ENCODE measurements at places on chromosomes 4 and X. TPM values are rescaled to one million over a fixed set of nuclear protein-coding genes. Genes with fewer than 3 reads are reported as not detected.

Gene RHOXF2B
- not detected for total RNA-seq

Gene PRSS12
- 8.5 TPM for total RNA-seq

Gene SFRP2
- not detected for total RNA-seq

Gene GPR119
- not detected for total RNA-seq

GRCh38 chrX:136710325-136710951, 62.5 kb downstream of the CD40LG start:
- peaks cover 5% of the 10 kb centered on the region for H3K36me3 ChIP-seq
- peak; percentile 69 for DNase-seq
- no peak overlapping the region for H3K4me3 ChIP-seq
- H3K4me1 ChIP-seq = peaks cover 7% of the 10 kb centered on the region
- peak overlapping the region; percentile 76 for H3K27ac ChIP-seq
- no peaks in the 10 kb centered on the region for H3K27me3 ChIP-seq

GRCh38 chr4:101348995-101349800, 1.9 kb upstream of the PPP3CA start:
- DNase-seq = peak; percentile 77
- H3K27me3 ChIP-seq = no peaks in the 10 kb centered on the region
- H3K27ac ChIP-seq = peak overlapping the region; percentile 80
- peaks cover 27% of the 10 kb centered on the region for H3K4me1 ChIP-seq
- no peaks in the 10 kb centered on the region for H3K36me3 ChIP-seq

DNA sequence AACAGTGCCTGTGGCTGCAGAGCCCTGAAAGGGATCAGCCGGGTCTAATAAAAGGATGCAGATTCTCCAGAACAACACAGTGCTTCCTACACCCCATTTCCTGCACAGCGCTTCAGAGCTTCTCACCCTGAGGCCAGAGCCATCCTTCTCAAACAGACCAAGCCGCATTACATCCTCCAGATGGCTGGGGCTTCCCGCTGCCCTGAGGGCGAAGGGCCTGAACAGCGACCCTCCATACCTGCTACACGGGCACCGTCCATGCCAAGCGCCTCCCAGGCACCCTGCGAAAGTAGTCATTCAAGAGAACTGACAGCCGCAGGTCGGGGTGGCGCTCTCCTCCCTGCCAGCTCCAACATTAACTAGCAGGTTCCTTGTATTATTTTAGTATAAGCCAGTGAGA, 36.5 kb downstream of the ACOX3 start:
- DNase-seq = no peak
- no peak overlapping the region for H3K4me3 ChIP-seq
- peaks cover 28% of the 10 kb centered on the region for H3K36me3 ChIP-seq
- H3K4me1 ChIP-seq = no peaks in the 10 kb centered on the region

GRCh38 chrX:39248330-39248729, 447.1 kb downstream of the MID1IP1 start:
- H3K4me3 ChIP-seq = no peak overlapping the region
- H3K27me3 ChIP-seq = peaks cover 52% of the 10 kb centered on the region
- H3K36me3 ChIP-seq = no peaks in the 10 kb centered on the region
- H3K4me1 ChIP-seq = no peaks in the 10 kb centered on the region
- no peak overlapping the region for H3K27ac ChIP-seq
- no peak for DNase-seq

DNA sequence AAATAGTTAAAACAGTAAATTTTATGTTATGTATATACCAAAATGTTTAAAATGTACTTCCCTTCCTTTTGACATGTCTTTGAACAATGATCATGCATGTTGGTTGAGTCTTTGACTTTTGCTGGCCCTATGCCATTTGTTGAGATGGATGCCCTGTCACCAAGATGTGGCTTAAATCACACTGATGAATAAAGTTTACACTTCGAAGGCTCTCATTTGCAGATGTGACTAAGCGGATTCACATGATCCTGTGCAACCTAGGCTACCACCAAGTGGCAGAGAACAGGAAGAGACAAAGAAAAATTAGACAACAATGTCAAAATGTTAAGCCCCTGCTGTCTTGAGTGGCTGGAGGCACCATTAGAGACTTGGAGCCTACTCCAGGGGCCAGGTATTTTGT, 139.9 kb downstream of the RAB28 start:
- no peak overlapping the region for H3K4me3 ChIP-seq
- peaks cover 3% of the 10 kb centered on the region for H3K4me1 ChIP-seq
- no peaks in the 10 kb centered on the region for H3K27me3 ChIP-seq
- no peak overlapping the region for H3K27ac ChIP-seq
- no peaks in the 10 kb centered on the region for H3K36me3 ChIP-seq

- no peak overlapping the region for H3K27ac ChIP-seq
- no peak overlapping the region for H3K4me3 ChIP-seq
- peak; percentile 73 for DNase-seq
- no peaks in the 10 kb centered on the region for H3K27me3 ChIP-seq
- H3K4me1 ChIP-seq = peaks cover 10% of the 10 kb centered on the region
Measured at GRCh38 chrX:100973411-100973810, 3.9 kb downstream of the ARL13A start.

- no peaks in the 10 kb centered on the region for H3K4me1 ChIP-seq
- peak; percentile 90 for DNase-seq
- no peak overlapping the region for H3K27ac ChIP-seq
- no peaks in the 10 kb centered on the region for H3K36me3 ChIP-seq
- H3K27me3 ChIP-seq = no peaks in the 10 kb centered on the region
Measured at GRCh38 chrX:331825-332495, 13.4 kb upstream of the GTPBP6 start.

Measured in osteoblast (primary cell).